ENCODE measurements at places on chromosomes 13 and 19.

DNA sequence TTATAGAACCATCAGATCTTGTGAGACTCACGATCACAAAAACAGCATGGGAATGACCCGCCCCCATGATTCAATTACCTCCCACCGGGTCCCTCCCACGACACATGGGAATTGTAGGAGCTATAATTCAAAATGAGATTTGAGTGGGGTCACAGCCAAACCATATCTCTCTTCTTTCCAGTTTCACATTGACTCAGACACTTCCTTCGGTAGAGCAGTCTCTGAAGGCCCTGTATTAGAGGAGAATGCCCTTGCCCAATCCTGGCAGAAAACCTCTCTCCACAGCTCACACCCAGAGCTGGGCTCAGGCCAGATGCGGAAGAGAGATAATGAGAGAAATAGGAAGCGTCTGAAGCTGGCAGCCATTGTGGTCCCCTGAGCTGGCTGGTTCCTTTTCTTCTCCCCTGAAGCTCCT lies 72.4 kb upstream of the CLDN10 start:
- DNase-seq = no peak

GRCh38 chr13:61727767-61728166 lies 312.1 kb upstream of the PCDH20 start:
- DNase-seq = no peak

DNA sequence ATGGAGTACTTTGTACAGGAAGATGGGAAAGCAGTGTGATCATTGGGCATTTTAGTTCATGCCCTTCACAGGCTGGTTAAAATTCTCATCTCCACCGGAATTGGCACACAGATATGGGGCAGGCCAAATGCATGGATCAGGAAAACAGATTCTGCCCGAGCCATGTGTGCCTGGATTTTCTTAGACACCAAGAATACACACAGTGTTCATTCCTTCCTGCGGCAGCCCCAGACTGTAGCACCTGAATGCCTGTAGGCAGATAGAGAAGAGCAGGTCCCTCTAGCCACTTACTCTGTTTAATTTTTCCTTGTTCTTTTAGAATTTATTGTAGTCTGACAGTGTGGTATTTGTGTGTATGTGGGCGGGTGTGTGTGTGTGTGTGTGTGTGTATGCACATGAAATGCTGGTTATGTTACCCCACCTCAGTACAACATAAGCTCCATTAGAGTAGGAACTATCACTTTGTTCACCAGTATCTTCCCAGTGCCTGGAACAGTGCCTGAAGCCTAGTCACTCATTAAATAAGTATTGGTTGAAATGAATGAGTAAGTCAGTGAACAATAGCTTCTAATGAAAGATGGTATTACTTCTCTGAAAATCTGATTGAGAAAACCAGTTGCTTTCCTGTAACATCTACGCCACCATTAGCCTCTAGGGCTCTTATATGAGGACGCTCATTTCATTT lies 41.7 kb downstream of the FRY start:
- DNase-seq = no peak

- no peak for DNase-seq
Observed at GRCh38 chr13:75079226-75079625, 402.7 kb downstream of the TBC1D4 start.

DNA sequence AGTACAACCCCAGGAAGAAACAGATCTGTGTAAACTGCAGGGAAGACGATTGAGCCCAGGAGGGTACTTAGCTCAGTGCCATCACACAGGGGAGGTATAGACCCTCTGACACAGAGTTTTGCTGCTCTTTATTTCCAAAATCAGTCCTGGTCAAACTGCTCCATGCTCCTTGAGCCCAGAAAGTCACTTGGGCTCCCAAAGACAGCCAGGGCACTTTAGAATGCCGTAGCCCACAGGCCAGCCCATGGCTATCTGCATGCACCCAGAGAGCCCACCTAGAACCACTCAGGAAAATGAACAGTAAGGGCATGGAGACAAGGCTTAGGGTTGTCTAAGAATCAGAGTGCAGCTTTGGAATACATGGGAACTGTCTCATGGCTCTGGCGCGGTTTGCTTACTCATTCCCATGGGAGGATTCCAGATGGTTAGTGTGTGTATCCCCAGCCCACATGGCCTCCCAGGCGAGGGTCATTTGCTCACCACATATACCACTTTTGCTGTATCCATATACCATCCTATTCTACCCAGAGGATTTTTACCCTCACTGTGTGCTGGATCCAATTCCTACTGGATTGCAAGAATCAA lies 14.7 kb upstream of the PDCD5 start:
- no peak for DNase-seq

- DNase-seq = no peak
Observed at GRCh38 chr19:34493038-34493648, 11.6 kb downstream of the WTIP start.
